ENCODE measurements at places on chromosomes 6 and 20.

GRCh38 chr6:118896339-118897136 is 2.6 kb downstream of the ASF1A start:
- DNase-seq = peak; percentile 72

DNA sequence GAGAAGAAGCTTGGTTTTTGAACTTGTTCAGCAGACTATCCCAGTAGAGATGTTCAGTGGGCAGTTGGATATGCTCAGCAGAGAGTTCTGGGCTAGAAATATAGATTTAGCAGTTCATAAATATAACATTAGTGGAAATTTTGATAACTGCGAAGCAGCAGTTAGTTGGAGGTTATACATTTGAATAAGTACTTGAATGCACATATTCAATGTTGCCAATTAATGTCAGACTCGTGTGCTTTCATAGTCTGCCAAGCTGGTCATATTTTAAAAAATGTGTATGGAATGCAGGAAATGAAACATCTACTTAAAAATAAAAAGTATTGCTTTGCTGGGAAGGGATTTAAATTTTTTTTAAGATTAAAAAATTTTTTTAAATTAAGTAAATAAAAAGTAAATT is 92.5 kb upstream of the E2F3 start:
- no peak for DNase-seq

- DNase-seq = no peak
Observed at GRCh38 chr20:52207020-52207810, 15.6 kb upstream of the ZFP64 start.

GRCh38 chr6:26521600-26522391 is 16.4 kb upstream of the HMGN4 start:
- no peak for DNase-seq

DNA sequence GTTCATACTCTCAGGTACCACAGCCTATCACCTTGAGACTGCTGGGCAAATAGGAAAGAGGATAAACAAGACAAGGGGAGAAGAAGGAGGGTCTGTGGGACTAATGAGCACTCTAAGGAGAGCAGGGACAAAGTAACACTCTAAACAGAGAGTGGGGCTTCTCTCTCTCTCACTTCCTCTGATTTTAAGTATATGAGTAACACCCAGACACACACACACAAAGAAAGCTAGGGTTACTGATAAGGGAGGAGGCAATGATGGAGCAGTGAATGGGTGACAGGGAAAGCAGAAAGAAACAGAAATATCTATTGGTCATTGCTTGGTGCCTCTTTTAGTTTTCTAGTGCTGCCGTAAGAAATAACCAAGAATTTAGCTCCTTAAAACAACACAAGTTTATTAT is 96.2 kb upstream of the RNF217 start:
- DNase-seq = no peak

DNA sequence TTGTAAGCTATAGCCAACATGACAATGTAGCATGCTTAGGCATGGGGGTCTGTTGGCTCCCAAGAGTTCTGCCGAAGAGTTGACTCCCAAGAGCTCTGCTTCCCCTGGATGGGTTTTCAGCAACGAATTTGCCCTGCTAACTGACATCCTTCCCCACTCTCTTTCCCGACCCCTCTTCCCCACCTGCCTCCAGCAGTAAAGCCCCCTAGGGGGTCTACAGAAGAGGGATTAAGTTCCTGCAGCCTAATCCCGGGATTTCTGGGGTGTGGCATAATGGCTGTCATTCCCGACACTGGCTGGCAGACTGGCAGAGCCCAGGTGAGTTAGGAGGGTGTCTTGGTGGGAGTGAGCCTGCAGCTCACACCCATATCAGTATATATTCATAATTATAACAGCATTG is 121.0 kb upstream of the ZNF184 start:
- no peak for DNase-seq

GRCh38 chr6:164750128-164750527 is 559.3 kb downstream of the C6orf118 start:
- DNase-seq = no peak

DNA sequence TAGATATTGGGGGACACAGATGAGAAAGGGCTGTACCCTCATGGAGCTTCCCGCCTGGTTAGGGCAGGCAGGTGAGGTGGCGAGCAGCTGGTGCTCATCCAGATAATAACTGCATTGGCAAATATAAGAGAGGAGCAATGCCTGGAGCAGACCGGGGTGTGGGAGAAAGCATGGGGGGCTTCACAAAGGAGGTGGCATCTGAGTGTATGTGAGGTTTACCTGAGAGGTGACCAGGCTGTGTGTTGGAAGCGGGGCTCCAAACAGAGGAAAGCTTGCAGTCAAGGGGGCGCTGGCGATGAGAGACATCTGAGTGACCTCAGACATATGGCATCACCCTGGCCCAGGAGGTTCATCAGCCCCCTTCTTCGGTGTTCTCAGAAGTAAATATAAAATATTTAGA is 72.1 kb upstream of the PMEPA1 start:
- no peak for DNase-seq

DNA sequence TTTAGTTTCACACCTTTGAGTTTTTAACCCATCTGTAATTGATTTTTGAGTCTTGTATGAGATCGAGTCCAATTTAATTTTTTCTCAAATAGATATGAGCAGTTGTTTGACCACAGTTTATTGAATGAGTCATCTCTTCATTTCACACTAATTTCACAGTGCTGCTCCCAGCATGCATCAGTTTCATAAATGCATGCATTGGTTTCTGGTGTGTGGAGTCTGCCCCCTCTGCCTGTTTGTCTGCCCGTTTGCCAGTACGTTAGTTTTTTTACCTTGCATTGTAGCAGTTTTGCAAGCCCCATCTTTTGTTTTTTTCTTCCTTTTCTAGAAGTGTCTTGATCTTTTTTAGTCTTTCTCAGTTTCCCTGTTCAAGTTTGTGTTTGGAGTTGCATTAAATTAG is 11.9 kb downstream of the SLX4IP start:
- no peak for DNase-seq

GRCh38 chr20:19944772-19945459 is 72.2 kb upstream of the NAA20 start:
- DNase-seq = no peak

- no peak for DNase-seq
Observed at GRCh38 chr20:40750541-40751035, 61.6 kb upstream of the MAFB start.

- no peak for DNase-seq
Observed at GRCh38 chr6:163166507-163166906, 248.0 kb upstream of the QKI start.

- DNase-seq = no peak
Observed at GRCh38 chr6:104887350-104887749, 27.6 kb upstream of the HACE1 start.

DNA sequence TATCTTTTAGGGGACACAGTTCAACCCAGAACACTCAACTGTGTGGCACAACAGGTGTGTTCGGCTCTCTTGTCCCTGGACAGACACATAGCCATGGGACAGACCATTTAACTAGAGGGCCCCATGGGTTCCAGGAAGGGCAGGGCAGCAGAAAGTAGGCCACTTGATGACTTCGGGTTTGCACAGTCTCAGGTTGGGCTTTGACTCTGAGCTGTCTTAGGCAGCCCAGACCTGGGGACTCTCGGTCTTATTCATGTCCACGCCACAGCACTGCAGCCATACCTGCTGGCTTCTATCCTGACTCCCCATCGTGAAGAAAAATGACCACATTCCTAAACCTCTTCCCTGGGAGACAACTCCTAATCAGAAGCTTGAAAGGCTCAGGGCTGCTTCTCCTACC is 146.1 kb upstream of the AKAP12 start:
- no peak for DNase-seq

DNA sequence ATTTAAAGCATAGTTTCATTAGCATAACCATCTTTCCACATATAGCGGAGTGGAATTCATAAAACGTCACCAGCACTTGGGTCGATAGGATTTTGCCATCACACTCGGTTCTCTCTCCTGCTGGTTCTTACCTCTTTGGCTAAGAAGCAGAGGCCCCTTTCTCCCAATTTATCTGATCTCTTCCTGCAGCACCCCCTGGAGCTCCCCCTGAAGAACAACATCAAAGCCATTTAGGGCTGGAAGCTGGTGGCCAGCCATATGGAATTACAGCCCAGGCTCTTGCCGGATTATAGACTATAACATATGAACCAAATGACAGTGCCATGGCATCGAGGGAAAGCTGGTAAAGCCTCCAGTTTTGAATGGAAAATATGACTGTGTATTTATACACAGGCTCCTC is 6.4 kb upstream of the KIF6 start:
- DNase-seq = no peak

- peak; percentile 52 for DNase-seq
Observed at GRCh38 chr6:125953502-125953875, 3.1 kb upstream of the HINT3 start.

- no peak for DNase-seq
Observed at GRCh38 chr20:50092436-50092835, 20.5 kb downstream of the UBE2V1 start.

GRCh38 chr6:43901733-43902230 is 131.8 kb downstream of the VEGFA start:
- no peak for DNase-seq

GRCh38 chr6:142537612-142538478 is 236.0 kb downstream of the ADGRG6 start:
- no peak for DNase-seq

DNA sequence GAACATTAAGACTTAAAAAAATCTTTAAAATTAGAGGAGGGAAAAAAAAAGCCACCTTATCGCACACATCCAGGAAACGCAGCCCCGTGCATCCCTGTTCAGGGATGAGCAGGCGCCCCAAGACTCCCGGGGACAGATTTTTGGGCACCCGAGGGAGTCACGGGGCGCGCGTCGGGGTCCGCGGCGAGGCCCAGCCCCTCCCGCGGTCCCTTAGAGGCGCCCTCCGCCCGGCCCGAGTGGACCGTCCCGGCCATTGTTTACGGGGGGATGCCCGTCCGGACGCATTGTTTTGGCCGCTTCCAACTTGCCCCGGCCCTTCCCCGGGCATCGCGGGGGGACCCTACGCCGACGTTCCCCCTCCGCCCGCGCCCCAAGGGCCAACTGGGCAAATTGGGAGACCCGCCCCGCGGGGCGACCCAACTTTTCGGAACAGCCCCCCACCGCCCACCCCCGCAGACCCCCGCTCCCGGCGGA is 610 bp downstream of the ZNF217 start:
- no peak for DNase-seq

DNA sequence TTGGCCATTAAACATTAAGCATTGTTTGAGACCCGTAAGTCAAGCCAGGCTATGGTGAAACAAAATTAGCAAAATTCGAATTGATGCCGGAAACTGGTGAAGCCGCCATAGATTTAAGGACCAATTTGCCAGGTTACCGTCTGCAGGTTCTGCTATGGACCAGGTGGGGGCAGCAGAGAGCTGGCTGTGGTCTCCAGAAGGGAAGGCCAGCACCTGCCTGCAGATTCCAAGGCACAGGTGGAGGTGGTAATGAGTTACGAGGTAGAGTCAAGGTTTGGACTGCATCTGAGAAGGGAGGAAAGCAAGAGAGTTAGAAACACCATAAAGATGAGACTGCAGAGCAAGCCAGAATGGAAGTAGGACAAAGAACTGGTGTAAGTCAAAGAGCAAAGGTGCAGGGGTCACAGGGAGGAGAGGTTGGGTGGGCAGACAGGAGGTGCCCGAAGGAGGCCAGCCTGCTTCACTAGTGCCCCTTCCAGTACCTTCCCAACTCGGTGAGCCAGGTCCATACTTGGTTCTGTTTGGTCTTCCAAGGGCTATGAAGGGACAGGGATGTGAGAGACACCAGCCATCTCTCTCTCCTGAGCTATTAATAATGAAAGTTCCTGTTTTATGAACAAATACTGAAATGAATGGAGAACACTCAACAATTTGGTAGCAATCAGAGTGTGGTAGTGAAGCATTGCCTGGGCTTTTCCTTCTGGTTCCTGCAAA is 131.6 kb upstream of the ESR1 start:
- peak; percentile 45 for DNase-seq

DNA sequence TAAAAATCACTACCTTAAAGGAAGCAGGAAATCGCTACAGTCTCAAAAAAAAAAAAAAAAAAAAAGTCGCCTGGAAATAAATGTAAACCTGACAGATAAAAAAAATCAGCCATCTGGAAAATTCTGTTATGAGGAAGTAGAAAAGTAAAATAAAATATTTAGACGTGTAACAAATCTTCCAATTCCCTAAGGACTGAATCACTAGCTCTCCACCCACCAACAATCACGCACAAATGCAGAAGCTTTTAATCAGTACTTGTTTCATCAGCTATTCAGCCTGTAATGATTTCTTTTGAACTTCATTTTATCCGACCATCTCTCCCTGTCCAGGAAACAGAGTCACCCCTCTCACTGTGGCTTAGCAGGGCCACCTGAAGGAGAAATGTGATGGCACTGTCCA is 59.0 kb downstream of the SLC23A2 start:
- no peak for DNase-seq

- no peak for DNase-seq
Observed at GRCh38 chr6:33837971-33838665, 34.3 kb upstream of the MLN start.

GRCh38 chr6:12262236-12263061 is 27.7 kb upstream of the EDN1 start:
- no peak for DNase-seq

GRCh38 chr20:54208548-54209176 is 775 bp downstream of the PFDN4 start:
- DNase-seq = no peak

DNA sequence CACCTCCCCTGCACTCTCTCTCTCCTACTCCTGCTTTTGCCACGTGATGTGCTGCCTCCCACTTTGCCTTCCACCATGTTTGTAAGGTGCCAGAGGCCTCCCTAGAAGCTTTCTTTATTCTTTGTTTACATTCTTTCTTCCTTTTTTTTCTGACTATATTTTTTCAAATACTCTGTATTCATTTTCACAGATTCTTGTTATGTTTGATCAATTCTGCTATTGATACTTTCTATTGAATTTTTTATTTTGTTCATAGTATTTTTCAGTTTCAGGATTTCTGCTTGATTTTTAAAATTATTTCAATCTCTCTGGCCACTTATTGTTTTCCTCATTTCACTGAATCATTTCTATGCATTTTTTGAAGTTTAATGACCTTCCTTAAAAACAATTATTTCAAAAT is 801.8 kb downstream of the GRIK2 start:
- no peak for DNase-seq

GRCh38 chr6:34389034-34389433 is 3.4 kb downstream of the NUDT3 start:
- no peak for DNase-seq

GRCh38 chr20:32142088-32142487 is 32.6 kb downstream of the TM9SF4 start:
- no peak for DNase-seq

- DNase-seq = no peak
Observed at GRCh38 chr20:32631933-32632460, 41.7 kb downstream of the C20orf203 start.

GRCh38 chr6:80969439-80969838 is 783.0 kb downstream of the TENT5A start:
- DNase-seq = no peak

DNA sequence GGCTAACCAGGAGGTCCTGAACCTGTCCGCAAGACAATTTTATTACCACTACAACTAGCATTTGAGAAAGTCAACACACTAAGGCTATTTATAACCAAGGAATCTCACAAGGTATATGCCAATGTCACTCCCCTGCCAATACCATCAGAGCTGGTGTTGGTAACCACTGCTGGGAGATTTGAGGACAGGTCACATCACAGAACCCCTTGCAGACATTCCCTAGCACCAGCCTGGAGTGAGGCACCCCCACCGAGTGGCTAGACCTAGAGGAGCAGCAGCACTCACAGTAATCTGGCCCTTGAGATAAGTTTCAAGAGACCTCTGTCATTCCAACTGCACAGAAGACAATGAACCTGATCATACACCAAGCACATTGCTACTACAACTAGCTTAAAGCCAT is 483.2 kb downstream of the MMUT start:
- DNase-seq = no peak

Measured in NCI-H526 treated with DMSO at 0.1 percent for 48 hours (cell line).